ENCODE measurements at places on chromosomes 4 and X. TPM values are rescaled to one million over a fixed set of nuclear protein-coding genes. Genes with fewer than 3 reads are reported as not detected.

SPINK2 gene
- not detected for total RNA-seq

DMRTC1 gene
- not detected for total RNA-seq

TMEM271 gene
- not detected for total RNA-seq

SMIM14 gene
- total RNA-seq: 15.9 TPM

All from A549 treated with ZK216348 at 1 μM for 4 hours (cell line).